ENCODE measurements at places on chromosomes 13 and 19.

GRCh38 chr13:76969488-76970365, 21.4 kb downstream of the ACOD1 start:
- no peak for DNase-seq

GRCh38 chr19:40650749-40651305, 39.6 kb downstream of the NUMBL start:
- DNase-seq = no peak

DNA sequence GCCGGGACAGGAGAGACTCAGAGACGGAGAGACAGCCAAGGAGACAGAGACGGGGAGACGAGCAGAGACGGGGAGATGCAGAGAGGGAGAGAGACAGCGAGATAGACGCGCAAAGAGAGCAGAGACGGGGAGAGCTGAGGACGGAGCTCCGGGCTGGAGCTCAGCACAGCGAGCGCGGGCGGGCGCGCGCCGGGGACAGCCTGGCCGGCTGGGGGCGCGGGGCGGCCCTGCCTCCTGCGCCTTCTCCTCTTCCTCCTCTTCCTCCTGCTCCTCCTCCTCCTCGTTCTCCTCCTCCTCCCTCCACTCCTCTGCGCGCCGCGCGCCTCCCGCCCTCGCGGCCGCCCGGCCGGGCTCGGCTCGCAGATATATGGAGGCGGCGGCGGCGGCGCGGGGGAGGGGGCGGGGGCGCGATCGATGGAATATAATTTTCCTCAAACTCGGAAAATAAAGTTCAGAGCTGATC, at the start of gene ERFL:
TSS of gene ERFL (minus strand) at position 229 of the 463 bp plus-strand sequence. CDS start 15,530 bp downstream, outside the sequence.
- DNase-seq = no peak

DNA sequence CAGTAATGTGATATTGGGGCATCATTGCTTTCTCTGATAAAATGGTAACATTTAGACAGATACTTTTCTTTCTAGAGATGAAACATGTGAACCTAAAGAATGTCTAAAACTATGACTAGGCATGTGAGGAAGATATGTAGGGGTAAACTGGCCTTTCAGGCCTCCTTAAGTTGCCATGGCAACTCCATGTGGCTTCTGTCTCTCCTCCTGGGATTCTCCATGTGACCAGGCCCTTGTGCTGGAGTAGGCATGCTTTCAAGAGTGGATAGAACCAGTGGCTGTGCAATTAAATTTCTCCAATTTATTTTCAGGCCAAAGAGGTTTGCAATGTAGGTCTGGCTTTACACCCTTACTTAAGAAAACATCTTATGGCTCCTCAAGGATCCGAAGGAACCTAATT, 130.8 kb downstream of the OLFM4 start:
- no peak for DNase-seq

DNA sequence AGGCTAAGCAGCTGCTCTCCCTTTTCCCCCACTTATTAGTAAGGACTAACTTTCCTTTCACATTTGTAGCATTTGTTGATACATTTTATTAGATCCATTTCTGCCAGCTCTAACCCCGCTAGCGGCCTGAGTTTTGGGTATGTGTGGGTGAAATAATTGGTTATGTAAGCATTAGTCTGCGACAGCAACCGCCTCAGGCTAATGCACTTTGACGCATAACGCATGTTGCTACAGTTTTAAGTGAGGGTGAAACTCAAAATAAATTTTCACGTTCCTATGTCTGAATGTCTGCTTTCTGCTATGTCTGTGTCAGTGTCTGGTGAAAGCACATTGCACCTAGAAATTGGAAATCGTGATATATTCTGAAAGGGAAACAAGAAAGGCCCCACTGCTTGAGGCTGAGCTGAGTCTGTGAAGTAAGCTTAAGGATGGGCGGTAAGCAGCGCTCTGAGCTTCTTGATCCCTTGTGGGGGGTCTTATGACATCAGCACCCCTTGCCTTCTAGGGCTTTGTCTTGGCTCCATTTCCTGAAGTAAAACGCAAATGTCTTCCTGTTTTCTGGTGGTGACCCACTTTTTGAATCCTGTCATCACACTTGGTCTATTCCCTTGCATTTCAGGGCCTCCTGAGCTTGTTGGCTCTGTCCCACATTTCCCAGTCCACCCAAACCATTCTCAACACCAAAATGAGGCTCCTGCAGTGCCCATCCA, 648.3 kb upstream of the ARGLU1 start:
- DNase-seq = no peak

DNA sequence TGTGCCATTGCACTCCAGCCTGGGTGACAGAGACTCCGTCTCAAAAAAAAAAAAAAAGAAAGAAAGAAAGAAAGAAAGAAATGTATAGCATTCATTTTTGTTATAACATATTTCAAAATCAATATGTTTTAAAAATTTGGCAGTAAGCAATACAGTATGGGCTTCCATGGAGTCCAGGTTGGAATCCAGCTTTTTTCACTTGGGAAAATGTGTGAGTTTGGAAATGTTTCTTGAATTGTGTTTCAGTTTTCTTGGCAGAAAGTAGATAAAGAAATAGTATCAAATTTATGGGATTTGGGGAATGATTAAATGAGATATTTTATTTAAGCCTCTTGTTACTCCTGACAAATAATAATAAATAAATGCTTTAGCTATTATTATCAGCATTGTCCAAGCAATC, 225.6 kb downstream of the PCDH9 start:
- DNase-seq = no peak

DNA sequence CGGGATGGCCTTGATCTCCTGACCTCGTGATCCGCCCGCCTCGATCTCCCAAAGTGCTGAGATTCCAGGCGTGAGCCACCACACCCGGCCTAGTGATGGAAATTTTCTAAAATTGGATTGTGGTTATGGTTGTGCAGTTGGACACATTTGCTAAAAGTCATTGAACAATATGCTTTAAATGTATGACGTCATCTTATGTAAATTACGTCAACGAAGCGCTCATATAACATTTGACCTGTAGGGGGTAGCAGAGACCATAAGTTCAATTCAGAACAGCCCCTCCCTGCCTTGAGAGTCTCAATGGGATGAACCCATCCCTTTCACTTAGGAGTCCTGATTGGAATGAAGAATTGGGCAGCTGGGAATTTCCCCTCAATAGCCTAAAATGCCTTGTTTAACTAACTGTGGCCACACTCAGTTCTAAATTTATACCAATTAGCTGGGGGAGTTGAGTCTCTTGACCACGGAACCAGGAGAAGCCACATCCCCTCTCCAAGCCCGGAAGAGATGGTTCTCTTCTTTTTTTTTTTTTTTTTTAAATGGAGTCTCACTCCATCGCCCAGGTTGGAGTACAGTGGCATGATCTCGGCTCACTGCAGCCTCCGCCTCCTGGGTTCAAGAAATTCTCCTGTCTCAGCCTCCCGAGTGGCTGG, 15.2 kb upstream of the TLE6 start:
- no peak for DNase-seq

DNA sequence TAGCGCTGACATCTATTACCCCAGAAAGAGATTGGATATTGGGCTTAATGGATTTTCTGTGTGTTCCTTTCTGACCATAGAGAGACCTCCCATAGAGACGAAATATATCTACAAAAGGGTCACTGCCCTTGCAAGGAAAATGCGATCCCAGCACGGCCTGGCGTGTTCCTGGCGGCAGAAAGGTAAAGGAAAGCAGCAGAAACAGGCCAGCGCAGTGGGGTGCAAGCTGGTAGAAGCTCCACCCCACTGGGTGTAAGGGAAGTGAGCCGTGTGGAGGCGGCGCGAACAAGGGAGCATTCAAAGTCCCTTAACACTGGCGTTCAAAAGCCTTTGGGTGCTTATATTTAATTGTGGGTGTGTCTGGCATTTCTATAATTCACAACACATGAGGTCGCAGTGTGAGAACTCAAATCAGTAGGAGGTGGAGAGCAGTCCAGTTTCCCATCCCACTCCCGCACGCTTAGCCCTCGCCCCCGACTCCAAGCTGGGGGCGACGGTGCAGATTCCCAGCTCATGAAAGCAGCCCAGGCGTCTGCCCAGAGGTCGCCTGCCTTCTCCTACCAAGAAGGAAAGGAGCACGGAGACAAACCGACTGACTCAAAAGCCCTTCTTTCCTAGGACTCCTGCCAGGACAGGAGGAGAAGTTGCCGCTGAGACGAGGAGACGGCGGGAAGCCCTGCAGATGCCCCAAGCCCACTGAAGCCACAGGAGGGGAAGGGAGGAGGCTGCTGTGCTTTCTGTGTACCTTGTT, 478.4 kb downstream of the FOXO1 start:
- DNase-seq = no peak

DNA sequence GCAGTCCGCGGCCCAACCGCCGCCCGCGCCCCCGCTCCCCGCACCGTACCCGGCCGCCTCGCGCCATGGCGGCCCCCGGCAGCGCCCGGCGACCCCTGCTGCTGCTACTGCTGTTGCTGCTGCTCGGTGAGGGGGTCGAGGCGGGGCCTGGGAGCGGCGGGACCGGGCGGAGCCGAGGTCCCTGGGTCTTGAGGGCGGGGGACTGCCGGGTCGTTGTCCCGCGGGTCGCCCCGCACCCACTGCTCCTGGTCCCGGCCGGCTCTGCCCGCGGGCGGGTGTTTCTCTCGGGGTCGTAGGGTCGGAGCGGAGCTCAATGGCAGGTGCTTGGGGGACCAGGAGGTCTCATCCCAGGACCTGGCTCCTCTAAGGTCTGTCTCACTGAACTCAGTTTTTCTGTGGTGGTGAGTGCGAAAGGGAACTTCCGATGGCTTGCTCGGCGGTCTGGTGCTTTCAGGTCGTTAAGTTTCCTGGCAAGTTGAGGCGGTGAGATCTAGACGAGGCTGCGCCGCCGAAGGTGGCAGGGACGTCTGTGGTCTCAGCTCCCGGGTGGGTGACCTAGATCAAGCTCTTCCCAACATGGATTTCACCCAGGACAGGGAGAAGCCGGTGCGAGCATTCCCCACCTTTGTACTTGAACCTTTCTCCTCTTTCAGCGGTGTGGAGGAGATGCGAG, 467 bp downstream of the LAMP1 start:
- peak; percentile 33 for DNase-seq

DNA sequence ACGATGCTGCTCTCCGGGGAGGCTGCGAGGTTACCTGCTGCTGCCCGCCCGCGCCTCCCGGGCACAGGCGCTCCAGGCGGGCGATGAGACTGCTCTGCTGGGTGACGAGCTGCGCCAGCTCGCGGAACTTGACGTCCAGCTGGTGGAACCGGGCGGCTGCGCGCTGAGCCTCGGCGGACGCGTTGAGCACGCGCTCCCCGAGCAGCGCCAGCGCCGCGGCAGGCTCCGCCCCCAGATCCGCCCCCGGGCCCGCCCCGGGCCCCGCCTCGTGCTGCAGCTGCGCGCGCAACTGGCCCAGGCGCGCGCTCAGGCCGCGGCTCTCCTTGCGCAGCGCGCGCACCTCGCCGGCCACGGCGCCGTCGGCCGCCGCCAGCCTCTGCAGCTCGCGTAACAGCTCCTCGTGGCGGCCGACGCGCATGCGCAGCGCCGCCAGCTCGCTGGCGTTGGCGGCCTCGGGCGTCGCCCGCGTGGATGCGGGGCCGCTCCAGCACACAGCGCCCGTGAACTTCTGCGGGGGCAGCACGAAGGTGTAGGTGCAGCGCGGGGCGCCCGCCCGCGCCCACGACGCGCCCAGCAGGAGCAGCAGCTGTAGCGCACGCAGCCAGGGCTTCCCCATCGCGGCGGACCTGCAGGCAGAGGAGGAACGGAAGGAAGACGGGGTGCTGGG, 6.4 kb downstream of the ANGPTL6 start:
- peak; percentile 80 for DNase-seq

DNA sequence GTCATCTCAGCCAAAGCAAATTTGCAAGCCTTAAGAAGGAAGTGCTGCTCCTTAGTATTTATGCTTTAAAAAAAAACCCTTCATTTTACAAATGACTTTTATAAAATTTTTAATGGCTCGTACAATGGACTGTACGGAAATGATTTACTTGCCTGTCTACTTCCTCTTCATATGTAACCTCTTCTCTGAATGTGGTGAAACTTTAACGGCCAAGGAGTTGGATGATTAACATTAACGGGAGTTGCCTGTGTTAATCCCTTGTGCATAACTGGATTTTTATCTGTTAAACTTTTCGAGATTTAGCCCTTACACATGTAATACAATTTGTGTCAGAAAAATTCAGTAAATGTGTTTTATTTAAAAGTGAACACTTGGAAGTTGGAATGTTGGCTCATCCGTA, 429.4 kb downstream of the TBC1D4 start:
- DNase-seq = no peak

DNA sequence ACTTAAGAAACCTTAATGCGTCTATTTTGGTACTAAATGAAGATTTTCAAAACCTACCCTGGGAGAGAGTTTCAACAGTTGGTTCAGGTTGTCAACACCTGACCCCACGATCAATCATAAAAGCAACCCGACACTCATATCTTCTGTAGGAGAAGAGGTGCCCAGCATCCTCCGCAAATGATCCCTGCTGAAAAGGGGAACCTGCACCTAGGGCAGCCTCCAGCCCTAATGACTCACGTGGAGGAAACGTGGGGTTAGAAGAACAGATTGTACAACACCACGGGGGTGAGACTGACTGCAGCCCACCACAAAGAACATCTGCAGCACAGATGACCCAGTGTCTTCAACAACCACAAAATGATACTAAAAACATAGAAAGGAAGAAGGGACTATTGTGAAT, 116.3 kb downstream of the RAB20 start:
- no peak for DNase-seq

- DNase-seq = no peak
These were observed 11.6 kb upstream of the GTF2F2 start for GRCh38 chr13:45108716-45109101.

DNA sequence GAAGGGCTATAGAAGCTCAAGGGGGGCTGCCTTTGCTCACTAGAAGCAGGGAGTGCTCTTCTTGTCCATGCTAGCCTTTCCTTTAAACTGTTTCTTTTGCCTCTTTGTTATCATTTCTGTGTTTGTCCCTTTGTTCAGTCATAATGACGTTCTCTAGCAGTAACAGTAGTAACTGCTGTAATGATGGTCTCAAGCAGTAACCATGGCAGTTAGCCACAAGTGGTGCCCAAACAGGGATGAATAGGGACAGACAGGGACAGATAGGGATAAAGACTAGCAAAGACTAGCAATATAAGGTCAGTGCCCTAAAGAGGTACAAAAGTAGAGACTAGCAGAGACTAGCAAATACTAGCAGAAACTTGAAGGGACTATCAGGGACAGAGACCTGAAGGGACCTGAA, 869.0 kb upstream of the PRR20A start:
- no peak for DNase-seq

DNA sequence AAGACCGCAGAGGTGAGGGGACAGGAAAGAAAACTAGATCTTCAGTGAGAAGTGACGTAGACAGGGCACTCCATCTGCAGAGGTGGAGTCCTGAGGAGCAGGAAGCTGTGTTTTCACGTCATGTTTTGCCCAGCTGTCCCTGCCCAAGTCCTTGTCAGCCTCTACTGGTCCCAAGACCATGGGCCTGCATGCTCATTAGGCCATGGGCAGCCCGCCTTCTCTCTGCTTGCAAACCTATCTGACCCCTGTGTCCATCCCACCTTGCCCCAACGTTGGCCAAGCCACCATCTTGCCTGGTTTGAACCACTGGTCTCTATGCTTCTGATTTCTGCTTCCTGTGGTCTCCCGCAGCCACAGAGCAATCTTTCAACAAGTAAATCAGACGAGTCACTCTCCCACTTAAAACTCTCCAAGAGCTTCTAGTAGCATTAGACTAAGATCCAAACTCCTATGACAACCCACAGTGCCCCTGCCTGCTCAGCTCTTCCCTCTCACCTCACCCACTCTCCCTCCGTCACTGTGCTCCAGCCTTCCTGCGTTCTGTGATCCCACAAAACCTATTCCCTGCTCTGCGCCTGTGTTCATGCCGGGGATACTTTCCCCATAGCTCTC, 18.6 kb upstream of the CCNE1 start:
- DNase-seq = no peak

- DNase-seq = no peak
These were observed 124.9 kb downstream of the CYSLTR2 start for GRCh38 chr13:48778610-48779009.
